ENCODE measurements at places on chromosomes 13 and 19.

GRCh38 chr13:66344805-66345517, 885.2 kb downstream of the PCDH9 start:
- no peak for DNase-seq

DNA sequence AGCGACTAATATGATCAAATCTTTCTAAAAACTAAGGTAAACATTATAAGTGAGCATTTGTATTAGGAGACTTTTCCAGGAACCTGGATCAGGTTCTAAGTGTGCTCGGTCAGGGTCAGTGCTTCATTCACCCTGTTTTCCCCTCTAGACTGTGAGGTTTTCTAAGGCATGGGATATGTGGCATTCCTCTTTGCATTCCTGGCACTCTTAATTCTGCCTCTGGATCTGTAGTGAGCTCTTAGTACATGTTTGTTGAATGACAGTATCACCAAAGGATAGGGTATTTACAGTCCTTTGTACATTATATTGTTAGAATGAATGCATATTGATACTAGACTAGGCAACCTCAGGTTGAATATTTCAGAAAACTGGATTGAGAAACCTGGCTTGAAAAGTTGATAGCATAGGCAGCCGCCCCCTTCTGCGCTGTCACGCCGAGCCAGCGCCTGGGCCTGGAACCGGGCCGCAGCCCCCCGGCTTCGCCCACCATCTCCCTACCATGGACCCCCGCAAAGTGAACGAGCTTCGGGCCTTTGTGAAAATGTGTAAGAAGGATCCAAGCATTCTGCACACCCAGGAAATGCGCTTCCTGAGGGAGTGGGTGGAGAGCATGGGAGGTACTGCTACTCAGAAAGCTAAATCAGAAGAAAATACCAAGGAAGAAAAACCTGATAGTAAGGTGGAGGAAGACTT, 156.5 kb downstream of the KCNRG start:
- DNase-seq, result no peak

GRCh38 chr19:55189403-55189835, 9.3 kb upstream of the SYT5 start:
- DNase-seq, result no peak

DNA sequence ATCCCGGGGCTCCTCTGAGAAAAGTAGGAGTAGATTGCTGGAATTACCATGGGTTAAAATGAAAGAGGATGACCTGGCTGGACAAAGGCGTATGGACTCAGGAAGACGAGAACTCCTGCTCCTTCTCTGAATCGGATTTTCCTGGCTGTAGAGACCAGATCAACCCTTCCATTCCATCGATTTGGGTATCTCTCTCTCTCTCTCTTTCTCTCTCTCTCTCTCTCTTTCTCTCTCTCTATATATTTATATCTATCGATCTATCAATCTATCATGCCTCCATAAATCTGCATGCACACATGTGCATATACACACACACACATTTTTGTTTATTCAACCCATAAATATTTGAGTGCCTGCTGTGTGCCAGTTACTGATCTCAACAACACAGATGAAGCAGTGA, 234.9 kb downstream of the LMO7 start:
- no peak for DNase-seq

DNA sequence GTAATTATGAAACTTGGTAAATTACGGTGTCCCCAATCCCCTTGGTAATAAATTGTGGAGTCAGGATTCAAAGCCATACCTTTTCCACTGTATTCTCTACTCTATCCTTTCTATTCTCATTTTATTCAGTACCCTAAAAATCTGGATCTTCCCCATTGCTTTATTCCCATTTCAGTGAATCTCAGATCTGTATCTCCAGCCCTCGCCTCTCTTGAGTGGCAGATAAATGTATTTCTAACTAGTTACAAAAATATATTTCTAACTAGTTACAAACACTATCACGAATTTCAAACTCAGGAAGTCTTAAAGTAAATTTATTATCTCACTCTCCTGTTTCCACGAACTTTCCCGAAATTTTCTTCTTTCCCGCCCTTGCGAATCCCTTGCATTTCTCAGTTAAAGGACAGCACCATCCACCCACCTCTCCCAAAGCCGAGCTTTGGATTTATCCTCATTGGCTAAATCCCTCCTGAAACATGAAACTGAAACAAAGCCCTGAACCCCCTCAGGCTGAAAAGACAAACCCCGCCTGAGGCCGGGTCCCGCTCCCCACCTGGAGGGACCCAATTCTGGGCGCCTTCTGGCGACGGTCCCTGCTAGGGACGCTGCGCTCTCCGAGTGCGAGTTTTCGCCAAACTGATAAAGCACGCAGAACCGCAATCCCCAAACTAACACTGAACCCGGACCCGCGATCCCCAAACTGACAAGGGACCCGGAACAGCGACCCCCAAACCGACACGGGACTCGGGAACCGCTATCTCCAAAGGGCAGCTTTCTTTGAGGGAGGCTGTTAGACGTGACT, 164.3 kb upstream of the PABPC3 start:
- no peak for DNase-seq

GRCh38 chr13:49366841-49367240, 77.0 kb downstream of the CAB39L start:
- DNase-seq, result no peak

- DNase-seq, result no peak
Measured at GRCh38 chr13:106614874-106615273, 46.9 kb upstream of the ARGLU1 start.

GRCh38 chr19:10109528-10109927, 2.0 kb upstream of the P2RY11 start:
- no peak for DNase-seq

- no peak for DNase-seq
Measured at GRCh38 chr13:100546713-100547405, 41.7 kb downstream of the GGACT start.

- no peak for DNase-seq
Measured at GRCh38 chr13:113963376-113963775, 10.5 kb downstream of the C13orf46 start.

DNA sequence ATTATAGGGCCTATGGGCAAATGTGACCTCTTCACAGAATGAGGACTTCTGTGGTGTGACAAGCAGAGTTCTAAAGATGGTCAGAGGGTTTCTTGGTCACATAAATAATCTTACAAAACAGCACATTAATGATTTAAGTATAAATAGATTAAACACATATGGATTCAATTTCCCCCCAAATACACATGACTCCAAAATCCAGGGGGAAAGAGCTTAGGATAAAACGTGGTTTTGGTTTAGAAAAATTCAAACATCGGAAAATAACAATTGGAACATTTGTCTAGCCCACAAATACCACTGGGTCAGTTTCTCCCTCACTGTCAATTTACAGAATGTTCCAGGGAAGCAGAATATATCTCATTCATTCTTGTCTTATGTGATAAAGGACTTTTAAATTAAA, 283.1 kb downstream of the COG6 start:
- no peak for DNase-seq

GRCh38 chr19:1336079-1336684, 47.5 kb upstream of the NDUFS7 start:
- DNase-seq, result no peak

- no peak for DNase-seq
Measured at GRCh38 chr13:76651286-76651685, 234.9 kb downstream of the KCTD12 start.

DNA sequence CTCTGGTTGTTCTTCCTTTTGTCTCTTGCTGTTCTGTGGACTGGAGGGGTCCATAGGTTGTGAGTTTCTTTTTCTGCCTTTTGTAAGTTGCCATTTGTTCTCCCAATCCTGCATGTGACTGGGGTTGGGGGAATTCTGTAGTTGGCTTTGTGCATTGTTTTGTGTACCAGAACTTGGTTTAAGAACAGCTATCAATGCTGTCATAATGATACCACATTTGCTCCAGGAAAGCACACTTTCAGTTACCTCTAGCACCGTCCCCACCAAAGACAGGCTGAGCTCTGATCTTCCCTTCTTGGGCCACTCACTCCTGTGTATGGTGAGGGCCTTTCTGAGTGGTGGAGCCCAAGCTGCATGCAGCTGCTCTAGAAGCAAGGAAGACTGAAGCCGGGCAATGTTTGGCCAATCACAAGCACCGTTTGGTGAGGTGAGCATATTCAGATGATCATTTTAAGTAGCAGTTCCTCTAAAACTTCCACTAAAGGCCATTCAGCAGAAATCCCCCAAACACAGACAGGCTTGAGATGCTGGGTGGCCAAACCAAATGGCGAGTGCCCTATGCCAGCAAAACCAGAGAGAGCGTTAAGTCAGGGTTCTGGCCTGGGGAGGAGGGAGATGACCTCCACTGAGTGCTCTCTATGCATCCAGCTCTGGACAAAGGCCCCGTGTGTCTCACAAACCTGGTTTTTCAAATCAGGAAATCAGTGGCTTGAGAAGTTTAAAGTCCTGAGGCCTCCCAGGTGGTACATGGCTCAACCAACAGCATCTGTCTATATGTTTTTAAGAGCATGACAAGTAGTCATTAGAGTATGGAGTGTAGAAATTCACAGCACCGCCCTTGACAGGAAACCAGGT, 120.7 kb upstream of the SPATA13 start:
- no peak for DNase-seq

- DNase-seq, result no peak
Measured at GRCh38 chr13:99220199-99220935, 19.7 kb downstream of the UBAC2 start.

DNA sequence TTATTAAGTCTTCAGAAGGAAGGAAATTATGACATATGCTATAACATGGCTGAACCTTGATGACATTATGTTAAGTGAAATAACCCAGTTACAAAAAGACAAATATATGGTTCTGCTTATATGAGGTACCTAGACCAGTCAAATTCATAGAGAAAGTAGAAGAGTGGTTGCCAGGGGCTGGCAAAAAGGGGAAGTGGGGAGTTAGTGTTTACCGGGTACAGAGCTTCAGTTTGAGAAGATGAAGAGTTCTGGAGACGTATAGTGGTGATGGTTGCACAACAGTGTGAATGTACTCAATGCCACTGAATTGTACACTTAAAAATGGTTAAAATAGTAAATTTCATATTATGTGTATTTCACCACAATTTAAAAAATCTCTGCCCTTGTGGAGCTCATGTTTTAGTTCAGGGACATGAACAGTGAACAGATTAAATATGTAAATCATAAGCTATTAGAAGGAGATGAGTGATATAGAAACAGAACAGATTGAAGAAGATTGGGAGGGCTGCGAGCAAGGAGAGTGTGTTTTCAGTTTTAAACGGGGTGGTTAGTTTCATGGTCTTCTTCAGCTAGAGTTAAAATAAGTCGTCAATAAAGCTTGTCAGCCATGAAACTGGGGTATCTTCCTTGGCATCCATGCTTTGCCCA, 355.2 kb downstream of the KCNRG start:
- DNase-seq, result no peak

DNA sequence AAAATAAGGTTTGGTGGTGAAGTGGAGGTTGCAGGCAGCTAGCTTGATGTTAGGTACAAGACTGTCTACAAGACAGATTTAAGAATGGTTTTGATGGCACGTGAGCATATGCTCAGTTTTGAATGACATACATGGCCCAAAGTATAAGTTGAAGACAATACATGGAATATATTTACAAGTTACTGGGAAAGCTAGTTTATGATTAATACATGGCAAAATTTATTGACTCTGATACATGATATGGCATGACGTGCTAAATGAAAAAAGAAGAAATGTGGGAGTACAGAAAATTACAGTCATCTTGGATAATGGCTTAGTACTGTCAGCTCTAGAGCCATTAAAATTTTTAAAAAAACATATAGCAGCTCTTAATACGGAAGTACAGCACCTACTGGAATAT, 4.4 kb downstream of the KLF5 start:
- DNase-seq, result no peak

- no peak for DNase-seq
Measured at GRCh38 chr13:76522083-76522755, 364.0 kb downstream of the KCTD12 start.

GRCh38 chr13:107864543-107865317, 350.6 kb downstream of the LIG4 start:
- peak; percentile 17 for DNase-seq

DNA sequence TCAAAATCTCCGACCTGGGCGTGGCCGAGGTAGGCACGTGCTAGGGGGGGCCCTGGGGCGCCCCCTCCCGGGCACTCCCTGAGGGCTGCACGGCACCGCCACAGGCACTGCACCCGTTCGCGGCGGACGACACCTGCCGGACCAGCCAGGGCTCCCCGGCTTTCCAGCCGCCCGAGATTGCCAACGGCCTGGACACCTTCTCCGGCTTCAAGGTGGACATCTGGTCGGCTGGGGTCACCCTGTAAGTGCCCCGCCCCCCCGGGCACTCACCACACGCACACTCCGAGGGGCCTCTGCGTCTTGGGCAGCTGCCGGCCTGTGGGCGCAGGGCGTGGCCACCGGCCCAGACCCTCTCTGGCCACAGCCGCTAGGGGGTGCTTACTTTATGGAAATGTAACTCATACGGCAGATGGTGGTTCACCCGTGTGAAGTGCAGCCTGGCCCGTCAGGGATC, 14.9 kb downstream of the STK11 start:
- DNase-seq, result no peak

DNA sequence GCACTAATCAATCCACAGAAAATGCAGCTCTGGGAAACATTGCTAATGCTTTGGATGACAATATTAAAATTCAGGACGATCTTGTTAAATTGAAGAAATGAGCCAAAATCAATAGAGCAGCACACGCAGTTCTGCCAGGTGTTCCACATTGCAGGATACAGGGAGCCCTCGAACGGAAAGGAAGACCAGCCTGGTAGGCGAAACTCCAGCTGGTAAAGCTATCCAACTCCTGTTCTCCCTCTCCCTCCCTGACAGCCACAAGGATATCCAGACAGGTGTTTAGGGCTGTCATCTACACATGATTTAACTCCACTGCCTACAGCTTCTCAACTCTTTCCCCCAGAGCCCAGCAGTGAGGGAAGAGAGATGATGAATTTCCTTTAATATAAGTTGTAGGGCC, 67.7 kb downstream of the EPSTI1 start:
- DNase-seq, result peak; percentile 28

DNA sequence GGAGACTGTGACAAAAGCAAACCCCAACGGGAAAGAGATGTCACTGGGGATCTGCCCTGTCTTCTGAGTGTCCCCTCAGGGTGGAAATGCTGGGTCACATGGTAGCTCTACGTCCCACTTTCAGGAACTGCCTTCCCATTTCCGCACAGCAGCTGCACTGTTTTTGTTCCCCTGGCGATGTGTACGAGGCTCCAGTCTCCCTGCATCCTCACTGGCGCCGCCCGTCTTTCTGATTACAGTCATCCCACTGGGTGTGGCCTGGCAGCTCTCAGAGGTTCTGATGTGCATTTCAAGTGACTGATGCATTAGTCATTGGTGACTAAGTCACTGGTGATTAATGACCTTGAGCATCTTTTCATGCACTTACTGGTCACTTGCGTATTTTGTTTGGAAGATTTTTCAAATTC, 21.2 kb downstream of the PCID2 start:
- no peak for DNase-seq

- no peak for DNase-seq
Measured at GRCh38 chr19:35843676-35844481, 8.4 kb downstream of the NPHS1 start.

DNA sequence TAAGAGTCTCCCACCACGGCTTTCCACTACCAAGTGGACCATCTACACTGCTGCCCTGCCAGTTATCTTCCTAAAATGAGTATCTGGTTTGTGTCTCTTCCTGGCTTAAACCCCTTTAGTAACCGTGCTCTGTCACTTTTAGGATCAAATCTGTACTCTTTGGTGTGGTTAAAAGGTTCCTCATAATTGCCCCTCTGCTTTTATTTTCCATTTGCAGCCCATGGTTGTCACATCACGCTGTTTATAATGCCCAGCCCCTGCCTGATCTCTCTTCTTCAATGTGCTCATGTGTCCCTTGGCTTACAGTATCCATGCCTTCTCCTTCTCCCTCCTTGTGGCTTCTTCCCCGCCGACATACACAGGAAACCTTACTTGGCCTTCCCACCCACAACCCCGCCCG, 100.1 kb downstream of the DGKH start:
- DNase-seq, result no peak

GRCh38 chr19:55398200-55398925, 9.2 kb downstream of the UBE2S start:
- DNase-seq, result no peak
